CD4-positive, alpha-beta memory T cell (primary cell): ENCODE measurements at places on chromosomes 11 and 22. TPM values are rescaled to one million over a fixed set of nuclear protein-coding genes. Genes with fewer than 3 reads are reported as not detected.

DNA sequence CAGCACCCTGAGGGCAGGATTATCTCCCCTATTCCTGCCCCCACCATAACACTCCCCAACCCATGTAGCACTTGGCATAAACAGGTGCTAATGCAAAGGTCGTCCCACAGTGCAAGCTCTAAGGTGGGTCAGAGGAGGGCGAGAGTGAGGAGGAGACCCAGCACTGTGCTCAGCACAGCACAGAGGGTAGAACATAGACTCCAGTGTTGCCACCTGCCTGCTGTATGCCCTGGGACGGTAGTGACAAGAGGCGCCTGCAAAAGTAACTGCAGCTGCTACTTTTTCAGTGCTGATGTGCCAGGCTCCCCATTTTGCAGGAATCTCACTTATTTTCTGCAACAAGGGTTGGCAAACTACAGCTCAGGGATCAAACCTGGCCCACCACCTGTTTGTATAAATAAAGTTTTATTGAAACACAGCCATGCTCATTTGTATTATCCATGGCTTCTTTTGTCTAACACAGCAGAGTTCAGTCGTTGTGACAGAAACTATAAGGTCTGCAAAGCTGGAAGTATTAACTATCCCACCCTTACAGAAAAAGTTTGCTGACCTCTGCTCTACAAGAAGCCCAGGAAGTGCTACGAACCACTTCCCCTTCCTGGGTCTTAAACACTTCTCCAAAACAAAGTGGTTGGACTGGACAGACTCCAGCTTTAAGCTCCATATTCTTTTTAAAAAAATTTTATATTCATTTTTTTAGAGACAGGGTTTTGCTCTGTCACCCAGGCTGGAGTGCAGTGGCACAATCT lies 16.9 kb upstream of the CDC42BPG start:
- no peak for DNase-seq

The OR8K1 gene
- not detected for polyA plus RNA-seq

GRCh38 chr22:21797444-21798221 lies 62.0 kb upstream of the YPEL1 start:
- DNase-seq, result no peak

The ARHGAP20 gene
- polyA plus RNA-seq, result not detected

The SCGB2A2 gene
- polyA plus RNA-seq, result not detected

The PSMC3 gene
- 114 TPM for polyA plus RNA-seq

The DEUP1 gene
- polyA plus RNA-seq, result not detected

DNA sequence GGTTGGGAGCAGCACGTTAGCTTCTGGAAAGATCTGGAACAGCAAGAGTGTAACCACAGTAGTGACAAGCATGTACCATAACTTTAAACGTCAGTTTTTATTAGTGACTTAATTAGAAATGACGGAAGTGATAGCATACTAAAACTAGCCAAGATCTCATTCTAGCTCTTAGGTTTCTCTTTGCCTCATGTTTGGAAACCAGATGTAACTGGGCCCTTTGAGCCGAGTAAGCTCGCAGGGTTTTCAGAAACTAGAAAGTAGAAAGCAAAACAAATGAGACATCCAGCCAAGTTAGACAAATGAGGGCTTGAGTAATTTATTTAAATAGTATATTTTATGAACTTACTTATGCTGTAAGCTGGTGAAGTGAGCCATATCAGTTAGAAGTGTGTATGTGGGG lies 40.2 kb upstream of the SLC5A12 start:
- DNase-seq, result no peak
